ENCODE measurements at places on chromosomes 11 and 22. TPM values are rescaled to one million over a fixed set of nuclear protein-coding genes. Genes with fewer than 3 reads are reported as not detected.

GRCh38 chr11:57474017-57474802 is 13.9 kb downstream of the RTN4RL2 start:
- peaks cover 17% of the 10 kb centered on the region for H3K4me1 ChIP-seq
- H3K27ac ChIP-seq = no peak overlapping the region
- H3K4me3 ChIP-seq = no peak overlapping the region
- H3K36me3 ChIP-seq = no peaks in the 10 kb centered on the region
- H3K27me3 ChIP-seq = peaks cover 4% of the 10 kb centered on the region

DNA sequence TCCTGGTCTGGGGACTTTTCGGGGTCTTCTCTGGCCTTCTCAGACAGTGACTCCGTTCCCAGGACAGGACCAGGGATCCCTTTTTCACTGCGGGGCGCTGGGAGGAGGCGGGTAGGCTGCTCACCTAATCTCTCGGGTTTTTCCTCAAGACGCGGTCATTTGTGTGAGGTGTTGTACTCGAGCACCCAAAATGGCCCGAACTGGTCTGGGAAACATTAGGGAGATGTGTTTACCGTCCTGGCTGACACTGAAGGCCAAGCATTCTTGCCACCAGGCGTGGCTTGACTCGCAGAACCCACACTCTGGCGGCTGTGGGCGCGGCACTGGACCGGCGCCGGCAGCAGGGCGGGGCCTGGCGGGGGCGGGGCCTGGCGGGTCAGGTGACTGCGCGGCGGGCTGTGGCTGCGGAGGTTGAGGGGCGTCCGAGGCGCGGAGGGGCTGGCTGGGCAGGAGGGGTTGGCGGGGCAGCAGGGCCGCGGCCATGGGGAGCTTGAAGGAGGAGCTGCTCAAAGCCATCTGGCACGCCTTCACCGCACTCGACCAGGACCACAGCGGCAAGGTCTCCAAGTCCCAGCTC is at the start of gene SWAP70:
Gene SWAP70 (plus strand): TSS at position 379 of the 577 bp plus-strand sequence. CDS start 103 bp downstream, at position 482.
- peak; percentile 67 for DNase-seq
- H3K36me3 ChIP-seq = no peaks in the 10 kb centered on the region
- peak within 1 kb of the TSS; percentile 99 for H3K4me3 ChIP-seq

DNA sequence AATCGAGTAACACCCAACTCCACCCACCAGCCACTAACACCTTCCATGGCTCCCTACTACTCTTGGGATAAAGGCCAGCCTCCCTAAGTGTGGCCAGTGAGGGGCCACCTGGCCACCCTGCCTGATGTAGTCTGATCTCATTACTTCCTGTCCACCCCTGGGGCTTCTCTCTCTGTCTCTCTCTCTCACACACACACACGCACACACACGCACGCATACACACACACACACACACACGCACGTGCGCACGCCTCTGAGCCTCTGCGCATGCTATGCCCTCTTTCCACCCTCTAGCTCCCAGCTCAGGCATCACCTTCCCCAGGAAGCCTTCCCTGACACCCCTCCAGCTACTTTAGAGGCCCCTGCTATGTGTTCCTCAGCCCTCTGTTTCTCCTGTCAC is 3.9 kb downstream of the MFNG start:
- no peak for DNase-seq
- H3K36me3 ChIP-seq = no peaks in the 10 kb centered on the region
- no peak overlapping the region for H3K27ac ChIP-seq
- H3K27me3 ChIP-seq = peaks cover 4% of the 10 kb centered on the region

DNA sequence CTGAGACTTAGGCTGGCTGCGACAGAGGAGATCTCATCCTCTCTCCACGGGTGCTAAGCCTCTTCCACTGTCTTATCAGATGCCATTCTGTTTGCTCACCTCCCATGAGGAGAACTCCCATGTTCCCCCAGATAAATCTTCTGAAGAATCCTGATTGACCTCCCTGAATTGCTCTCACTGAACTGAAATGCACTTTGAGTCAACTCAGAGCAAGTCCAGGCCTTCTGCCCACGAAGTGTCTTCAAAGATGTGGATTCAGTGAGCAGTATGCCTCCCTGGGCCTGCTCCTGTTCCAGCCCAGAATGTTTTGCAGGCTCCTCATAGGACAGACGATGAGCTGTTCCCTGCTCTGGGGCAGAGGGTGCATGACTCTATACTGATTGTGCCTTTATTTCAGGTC is 17.4 kb downstream of the TUB start:
- H3K36me3 ChIP-seq = peaks cover 18% of the 10 kb centered on the region
- no peak for DNase-seq
- H3K4me3 ChIP-seq = no peak overlapping the region
- no peak overlapping the region for H3K27ac ChIP-seq

DNA sequence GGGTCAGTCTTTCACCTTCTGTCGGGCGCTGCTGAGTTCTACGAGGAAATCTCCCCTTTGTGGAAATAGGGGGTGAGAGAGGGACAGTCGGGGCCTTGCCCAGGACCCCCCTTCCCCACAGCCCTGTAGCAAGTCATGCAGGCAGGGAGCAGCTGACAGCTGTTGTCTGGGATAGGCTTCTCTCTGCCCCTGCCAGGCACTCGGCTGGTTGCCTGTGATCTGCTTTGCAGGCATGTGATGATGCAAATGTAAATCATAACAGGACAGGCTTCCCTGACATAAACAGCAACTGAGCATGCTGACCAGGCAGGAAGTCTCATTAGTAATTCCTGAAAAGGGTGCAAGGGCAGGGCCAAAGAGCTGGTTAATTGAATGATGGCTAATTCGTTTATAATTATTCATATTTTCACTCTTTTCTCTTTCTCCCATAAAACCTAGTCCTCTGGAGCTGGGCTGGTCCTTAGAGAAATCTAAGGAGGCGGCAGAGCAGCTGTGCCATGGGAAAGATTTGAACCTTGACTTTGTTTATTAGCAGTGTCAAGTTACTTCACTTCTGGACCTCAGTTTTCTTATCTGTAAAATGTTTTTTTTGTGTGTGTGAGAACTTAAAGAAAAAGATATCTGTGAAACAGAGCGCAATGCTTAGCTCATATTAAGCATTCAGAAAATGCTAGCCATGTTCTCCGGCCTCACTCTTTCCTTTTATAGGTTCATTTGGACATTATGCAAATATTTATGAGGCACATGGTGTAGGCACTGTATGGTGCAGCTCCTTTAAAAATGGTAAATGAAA is 129.7 kb downstream of the LDLRAD3 start:
- H3K36me3 ChIP-seq = no peaks in the 10 kb centered on the region
- no peak overlapping the region for H3K4me3 ChIP-seq
- no peaks in the 10 kb centered on the region for H3K4me1 ChIP-seq
- no peak for DNase-seq
- no peak overlapping the region for H3K27ac ChIP-seq
- no peaks in the 10 kb centered on the region for H3K27me3 ChIP-seq

DNA sequence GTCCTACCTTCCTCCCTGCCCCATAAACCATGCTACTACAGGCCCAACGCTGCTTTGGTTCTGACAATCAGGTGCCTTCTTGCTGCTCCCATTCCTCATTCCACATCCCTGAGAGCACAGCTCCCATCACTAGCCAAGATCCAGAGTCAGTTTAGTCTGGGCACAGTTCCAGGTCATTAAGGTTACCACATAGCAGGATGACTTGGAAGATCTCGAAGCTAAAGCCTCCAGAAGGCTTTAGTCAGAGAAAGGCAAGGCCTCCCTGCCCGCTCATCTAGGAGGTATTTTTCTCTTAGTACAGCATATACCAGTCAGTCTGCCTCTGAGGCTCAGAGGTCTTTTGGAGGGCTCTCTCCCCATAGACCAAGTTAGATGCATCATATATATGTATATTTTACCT is 30.3 kb downstream of the TRIM66 start:
- H3K27ac ChIP-seq = no peak overlapping the region
- no peaks in the 10 kb centered on the region for H3K4me1 ChIP-seq
- H3K27me3 ChIP-seq = no peaks in the 10 kb centered on the region
- no peak overlapping the region for H3K4me3 ChIP-seq
- no peak for DNase-seq

GRCh38 chr11:93510196-93510873 is 32.9 kb downstream of the SMCO4 start:
- H3K27me3 ChIP-seq = no peaks in the 10 kb centered on the region
- H3K36me3 ChIP-seq = no peaks in the 10 kb centered on the region
- DNase-seq = no peak
- H3K4me3 ChIP-seq = no peak overlapping the region

- H3K27ac ChIP-seq = no peak overlapping the region
- H3K27me3 ChIP-seq = no peaks in the 10 kb centered on the region
- DNase-seq = no peak
These were observed 100.3 kb downstream of the CCDC83 start for GRCh38 chr11:85955531-85955930.

LRRN4CL gene
- 22.5 TPM for total RNA-seq

ACTN3 gene
- not detected for total RNA-seq

ABTB2 gene
- 31.0 TPM for total RNA-seq

EHF gene
- total RNA-seq = 0.14 TPM

All from thoracic aorta (tissue), 2 donors.